ENCODE measurements at places on chromosomes 11 and 22.

- DNase-seq = no peak
These were observed 4.2 kb upstream of the C11orf86 start for GRCh38 chr11:66970807-66971442.

- no peak for DNase-seq
These were observed 13.9 kb downstream of the FZD4 start for GRCh38 chr11:86941077-86941870.

DNA sequence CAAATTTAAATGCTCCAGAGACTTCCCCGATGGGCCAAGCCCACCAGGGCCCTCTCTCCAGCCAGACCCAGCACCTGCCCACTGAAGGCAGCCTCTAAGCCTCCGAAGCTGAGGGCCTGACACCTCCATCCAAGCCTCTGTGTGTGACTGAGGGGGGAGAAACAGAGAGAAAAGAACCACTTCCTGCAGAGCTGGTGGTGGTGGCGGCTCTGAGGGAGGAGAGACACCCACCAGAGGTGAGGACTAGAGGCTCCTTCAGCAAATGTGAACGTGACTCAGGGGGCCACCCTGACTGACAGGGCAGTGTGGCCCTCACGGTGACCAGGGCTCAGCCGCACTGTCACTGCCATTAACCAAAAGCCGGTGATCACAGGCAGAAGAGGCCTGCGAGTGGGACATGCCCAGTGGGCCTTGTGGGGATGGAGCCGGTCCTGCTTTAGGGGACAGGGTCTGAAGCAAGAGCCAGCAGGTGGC is 31.0 kb upstream of the CD5 start:
- peak; percentile 32 for DNase-seq

DNA sequence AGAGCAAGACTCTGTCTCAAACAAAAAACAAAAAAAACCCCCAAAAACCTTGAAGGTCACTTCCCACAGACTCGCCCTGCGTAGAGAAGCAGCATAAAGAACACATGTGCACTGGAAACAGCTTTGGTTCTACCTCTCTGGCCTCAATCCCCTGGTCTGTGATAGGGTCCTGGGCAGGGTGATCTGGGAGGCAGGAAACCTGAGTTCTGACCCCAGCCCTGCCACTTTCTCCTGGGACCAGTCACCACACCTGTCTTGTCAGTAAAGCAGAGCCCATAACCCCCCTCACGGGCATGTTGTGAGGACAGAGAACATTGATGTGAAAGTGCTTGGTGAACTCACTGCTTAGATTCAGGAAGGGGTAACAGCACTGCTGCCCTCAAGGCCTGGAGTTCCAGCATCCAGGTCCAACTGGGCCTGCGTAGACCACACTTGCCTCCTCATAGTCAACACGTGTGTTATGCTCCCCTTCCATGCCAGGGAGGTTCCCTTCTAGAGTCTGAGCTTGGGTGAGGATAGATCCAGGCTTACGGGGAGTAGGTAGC is 11.4 kb downstream of the UCP2 start:
- no peak for DNase-seq

GRCh38 chr11:104918113-104918824 is 20.0 kb upstream of the CASP12 start:
- DNase-seq = peak; percentile 43

DNA sequence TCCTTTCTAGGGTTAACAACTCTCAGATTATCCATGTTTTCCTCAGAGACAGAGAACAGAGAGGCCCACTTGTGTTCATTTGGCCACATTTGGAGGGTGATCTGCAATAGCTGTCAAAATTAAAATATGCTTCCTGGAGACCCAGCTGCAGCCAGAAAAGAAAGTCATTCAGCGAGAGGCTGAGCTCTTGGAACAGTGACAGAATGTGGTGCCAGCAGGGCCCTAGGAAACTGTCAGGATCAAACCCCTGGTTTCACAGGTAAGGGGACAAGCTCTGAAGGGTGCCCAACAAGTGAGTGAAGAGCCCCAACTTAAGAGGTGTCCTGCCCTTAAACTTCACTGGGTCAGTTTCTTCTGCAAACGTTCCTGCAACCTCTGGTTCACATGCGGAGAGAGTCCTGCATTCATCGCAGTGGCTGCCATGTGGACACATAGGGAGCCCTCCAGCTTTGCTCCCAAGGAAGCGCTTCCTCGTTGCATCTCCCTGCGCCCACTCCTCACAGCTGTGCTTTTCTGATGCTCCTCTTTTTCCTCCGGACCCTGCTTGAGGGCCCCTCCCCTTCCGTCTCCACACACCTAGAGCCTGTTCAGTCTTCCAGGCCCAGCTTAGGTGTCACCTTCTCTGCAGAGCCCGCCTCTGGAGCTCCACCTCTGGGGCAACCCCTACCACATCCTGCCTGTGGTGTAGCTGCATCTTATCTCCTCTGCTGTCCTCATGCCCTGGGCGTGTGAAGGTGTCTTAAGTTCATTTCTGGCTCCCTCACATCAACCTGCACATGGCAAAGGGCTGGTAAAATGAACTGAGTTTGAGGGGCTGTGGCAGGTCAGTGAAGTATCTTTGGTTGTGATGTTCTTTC is 3.9 kb downstream of the UCP3 start:
- DNase-seq = peak; percentile 57

DNA sequence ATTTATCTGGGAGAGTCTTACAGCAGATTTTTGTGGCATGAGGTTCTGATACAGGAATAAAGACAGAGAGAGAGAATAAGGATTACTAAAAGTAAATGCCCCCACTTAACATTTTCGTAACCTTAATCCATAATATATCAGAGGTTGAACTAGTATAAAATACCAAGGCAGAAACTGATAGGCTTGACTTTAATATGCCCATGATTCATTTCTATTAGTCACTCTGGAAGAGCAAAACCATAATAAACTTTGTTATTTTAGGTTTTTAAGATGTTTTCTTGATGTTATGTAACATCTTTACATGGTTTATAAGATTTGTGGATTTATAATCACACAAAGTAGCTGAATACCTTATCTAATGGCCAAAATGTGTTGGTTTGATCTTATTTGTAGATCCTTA is 19.1 kb downstream of the GUCY1A2 start:
- no peak for DNase-seq

DNA sequence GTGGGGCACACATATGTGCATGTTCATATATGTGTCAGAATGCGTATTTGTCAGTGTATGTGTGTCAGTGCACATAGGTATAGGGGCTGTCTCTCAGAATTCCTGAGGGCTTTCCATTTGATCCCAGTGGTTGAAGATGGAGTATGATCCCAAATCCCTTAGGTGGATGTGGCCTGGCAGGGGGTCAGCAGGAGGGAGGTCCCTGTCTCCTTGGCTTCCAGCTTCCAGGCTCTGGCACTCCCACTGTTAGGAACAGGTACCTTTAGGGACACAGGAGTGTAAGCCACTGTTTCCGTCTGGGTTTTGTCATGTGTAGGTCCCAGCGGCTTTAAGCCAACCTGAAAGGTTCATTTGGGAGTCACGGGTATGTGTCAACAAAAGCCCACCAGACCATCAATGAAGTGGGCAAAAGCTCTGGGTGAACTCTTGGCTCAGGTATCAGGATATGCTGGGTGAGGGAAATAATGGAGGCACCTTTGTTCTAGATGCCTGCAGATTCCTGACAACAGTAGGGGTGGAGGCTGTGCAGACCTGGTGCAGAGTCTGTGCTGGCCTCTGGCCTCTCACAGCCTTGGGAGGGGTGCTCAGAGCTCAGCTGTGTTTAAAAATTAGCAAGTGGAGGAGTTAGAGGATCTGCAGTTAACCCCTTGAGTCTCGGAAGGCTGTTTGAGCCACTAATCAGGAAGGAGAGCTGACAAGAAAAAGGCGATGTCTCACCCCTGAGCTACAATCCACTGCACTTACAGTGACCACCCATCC is 9.0 kb downstream of the KCNQ1OT1 start:
- DNase-seq = no peak

DNA sequence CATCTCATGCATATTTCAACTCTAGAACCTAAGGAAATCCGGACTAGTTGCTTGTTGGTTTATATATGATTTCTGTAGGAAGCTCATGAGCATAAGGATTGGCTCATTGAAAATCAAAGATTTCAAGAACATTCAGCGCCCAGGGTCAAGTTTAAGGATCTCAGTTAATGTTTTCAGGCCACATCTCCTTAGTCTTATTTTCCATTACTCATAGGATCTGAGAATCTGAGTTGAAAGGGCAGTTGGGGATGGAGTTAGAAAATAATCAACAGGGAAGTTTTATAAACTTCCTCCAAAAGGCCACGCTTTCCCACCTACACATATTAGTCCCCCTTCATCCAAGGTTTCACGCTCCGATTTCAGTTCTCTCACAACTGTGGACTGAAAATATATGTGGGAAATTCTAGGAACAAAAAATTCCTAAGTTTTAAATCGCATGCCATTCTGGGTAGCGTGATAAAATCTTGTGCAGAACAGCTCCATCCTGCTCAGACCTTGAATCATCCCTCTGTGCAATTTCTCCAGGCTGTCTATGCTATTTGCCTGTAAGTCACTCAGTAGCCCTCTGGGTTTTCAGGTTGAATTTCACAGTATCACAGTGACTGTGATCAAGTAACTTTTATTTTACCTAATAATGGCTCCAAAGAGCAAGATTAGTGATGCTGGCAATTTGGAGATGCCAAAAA is 160.2 kb downstream of the KIRREL3 start:
- DNase-seq = no peak

GRCh38 chr11:11519184-11519583 is 102.6 kb downstream of the GALNT18 start:
- DNase-seq = no peak

- DNase-seq = no peak
These were observed 9.1 kb downstream of the PHF5A start for GRCh38 chr22:41459431-41459830.

DNA sequence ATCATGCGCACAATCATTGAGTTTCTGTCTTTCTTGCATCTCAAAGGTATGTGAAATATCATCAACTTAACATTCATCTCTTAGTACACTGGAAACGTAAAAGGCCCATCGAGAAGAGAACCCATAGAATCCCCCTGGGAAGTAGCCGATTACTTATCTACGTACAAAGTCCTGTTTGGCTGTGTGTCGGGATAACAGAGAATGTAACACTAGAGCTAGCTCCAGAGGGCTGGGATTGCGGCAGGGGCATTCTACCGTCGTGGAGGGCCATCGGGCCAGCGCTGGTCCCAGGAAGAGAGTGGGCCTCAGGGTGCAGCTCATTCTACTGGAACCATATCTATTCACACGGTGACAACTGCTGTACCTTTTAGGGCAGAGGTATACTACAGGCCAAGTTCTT is 4.5 kb downstream of the GAL start:
- no peak for DNase-seq

DNA sequence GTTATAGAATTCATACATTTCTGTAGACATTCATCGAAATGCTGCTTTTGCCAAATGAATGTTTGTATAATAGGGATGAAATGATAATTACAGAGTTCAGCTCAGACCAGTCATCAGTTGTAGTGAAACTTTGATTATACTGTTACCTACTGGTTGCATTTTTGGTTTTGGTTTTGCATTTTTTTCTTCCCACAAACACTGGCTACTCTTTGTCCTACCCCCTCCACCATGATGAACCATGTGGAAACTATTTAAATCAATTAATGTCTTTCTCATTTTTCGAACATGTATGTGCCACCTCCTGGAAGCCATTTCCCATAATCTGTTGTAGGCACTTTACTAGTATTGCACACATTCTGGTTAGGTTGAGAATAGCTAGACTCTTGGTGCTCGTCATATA is 75.3 kb upstream of the MTNR1B start:
- DNase-seq = no peak

- DNase-seq = no peak
These were observed 132.8 kb downstream of the ATXN10 start for GRCh38 chr22:45804319-45804985.

DNA sequence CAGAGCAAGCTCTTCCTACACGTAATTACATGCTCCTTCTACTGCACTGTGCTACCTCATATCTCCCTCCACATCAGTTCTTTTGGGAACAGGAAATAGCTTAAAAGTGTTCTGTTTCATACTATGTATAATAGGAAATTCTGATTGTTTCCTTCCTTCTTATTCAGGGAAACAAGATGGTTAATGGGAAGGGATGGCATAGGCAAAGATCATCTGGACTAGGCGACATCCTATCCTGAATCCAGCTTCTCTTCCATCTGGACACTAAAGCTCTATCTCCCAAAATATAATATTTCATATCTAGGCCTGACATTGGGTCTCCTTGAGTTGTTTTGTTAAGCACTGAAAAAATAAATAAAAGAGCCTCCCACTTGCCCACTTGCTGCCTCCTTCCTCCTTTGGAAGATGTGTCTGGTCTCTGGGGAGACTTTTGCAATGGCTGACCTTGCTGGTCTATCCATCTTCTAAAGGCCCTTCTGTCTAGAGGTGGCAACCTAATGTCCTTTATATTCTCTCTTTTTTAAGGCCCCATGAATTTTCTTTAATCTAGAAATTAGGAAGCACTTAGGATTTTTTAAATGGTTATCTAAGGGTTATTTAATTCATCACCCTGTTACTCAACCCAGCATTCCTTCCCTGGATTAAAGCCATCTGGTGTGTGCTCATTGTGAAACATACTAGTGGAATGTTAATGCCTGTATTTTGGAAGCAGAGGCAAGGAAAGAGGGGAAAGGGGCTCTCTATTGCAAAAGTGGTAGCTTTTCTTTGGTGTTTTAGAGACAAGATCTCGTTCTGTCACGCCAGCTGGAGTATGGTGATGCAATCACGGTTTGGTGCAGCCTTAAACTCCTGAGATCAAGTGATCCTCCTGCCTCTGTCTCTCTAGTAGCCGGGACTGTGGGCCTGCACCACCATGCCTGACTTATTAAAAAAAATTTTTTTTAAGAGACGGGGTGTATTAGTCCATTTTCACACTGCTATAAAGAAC is 20.6 kb downstream of the CLMP start:
- no peak for DNase-seq

GRCh38 chr11:108112057-108112456 is 9.3 kb upstream of the ACAT1 start:
- DNase-seq = no peak

DNA sequence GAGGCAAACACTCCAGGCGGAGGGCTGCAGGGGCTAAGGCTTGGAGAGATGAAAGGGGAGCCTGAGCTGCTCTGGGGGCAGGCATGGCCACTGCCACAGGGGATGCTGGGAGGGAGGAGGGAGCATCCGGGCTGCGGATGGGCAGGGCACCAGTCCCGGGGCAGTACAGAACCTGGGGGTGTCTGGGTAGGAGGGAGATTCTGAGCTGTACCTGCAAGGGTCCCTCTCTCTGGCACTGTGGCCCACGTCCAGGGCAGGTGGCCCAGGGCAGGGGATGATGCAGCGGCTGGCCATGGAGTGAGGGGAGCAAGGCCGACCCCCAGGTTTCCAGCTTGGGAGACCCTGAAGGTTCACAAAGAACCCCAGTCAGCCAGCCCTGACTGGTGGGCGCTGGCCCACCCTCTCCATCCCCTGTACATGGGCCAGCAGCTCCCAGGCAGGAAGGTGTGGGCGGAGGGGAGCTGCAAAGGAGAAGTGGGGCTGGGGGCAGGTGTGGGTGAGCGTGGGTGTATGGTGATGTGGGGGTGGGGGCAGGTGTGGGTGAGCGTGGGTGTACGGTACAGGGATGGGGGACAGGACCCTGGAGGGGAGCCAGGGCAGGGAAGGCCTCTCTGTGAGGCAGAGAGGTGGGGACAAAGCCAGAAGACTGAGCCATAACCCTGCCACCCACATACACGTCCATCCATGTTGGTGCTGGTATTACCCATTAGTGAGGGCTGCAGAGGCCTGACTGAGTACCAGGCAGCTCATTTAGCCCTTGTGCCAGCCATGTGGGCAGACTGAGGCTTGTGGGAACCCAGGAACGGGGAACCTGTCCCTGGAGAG is 2.2 kb upstream of the TNFRSF13C start:
- no peak for DNase-seq
